Chondrocyte (in vitro differentiated cells): ENCODE measurements at places on chromosomes 7 and 10. TPM values are rescaled to one million over a fixed set of nuclear protein-coding genes. Genes with fewer than 3 reads are reported as not detected.

DNA sequence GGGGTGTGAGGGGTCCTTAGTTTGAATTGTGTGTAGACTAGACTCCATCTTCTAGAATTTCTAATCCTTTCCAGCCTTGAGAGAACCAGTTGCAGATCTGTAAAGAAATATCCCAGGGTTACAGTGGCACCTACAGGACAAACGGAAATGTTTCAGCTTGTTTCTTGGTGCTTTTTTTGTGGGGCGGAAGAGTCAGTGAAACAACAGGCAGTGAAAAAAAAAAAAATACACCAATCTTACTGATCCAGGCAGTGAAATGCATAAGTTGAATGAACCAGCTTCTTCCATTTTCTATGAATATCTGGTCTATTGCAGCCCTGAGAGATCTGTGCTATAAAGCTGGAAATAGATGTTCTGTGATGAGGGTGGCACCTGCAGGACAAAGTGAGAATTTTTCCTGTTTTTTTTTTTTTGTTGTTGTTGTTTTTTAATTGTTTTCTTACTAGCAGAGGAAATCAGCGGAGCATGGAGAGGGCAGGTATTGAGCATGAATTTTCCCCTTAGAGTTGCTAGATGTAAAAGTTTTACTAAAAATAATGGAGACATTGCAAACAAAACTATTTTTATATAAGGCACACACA, 81.9 kb upstream of the DYNC1I1 start:
- DNase-seq: no peak
- no peak overlapping the region for H3K27ac ChIP-seq
- peaks cover 5% of the 10 kb centered on the region for H3K4me1 ChIP-seq
- peak overlapping the region; percentile 29 for H3K4me3 ChIP-seq

The NUTM2A gene
- total RNA-seq: 1.1 to 1.3 TPM (median 1.2 TPM) in 3 replicates

DNA sequence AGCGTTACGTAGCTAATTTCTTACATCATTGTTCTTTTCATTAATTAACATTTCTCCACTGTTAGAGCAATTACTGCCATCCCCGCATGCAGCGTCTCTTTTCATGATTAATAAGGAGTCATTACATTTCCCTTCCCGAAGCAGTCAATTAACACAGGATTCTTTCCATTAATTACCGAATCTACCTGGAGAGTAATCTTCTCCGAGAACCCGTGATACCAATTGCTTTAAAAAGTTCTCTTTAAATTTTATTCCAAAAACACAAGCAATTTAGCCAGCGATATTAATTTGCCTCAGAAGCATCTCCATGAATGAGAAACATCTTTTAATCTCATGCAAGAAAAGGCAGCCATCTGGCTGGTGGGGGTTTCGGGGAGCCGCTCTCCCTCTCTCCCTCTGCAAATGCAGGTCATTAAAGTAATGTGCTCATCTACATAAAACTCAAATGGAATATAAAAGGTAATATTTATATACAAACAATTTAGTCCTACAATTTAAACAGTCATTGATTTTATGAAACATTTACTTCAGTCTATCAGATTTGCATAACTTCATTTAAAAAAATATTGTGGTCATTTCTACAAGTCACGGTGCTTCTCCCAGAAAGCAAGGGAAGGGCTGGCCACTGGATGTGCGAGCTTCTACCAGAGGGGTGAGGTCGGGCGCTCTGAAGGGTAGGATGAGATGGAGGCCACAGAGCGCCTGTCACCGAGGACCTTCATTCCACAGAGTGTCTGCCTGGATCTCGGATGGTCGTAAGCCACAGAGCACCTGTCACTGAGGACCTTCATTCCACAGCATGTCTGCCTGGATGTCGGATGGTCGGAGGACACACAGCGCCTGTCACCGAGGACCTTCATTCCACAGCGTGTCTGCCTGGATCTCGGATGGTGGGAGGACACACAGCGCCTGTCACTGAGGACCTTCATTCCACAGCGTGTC, 145.0 kb downstream of the WDR37 start:
- peaks cover 3% of the 10 kb centered on the region for H3K27me3 ChIP-seq
- H3K36me3 ChIP-seq: no peaks in the 10 kb centered on the region
- H3K27ac ChIP-seq: no peak overlapping the region
- DNase-seq: no peak
- no peak overlapping the region for H3K4me3 ChIP-seq
- H3K4me1 ChIP-seq: no peaks in the 10 kb centered on the region

The GIMAP8 gene
- total RNA-seq: not detected in 3 replicates

The ANLN gene
- 31.2 to 34.8 TPM (median 33.2 TPM) in 3 replicates for total RNA-seq

The LHFPL3 gene
- not detected in 3 replicates for total RNA-seq

DNA sequence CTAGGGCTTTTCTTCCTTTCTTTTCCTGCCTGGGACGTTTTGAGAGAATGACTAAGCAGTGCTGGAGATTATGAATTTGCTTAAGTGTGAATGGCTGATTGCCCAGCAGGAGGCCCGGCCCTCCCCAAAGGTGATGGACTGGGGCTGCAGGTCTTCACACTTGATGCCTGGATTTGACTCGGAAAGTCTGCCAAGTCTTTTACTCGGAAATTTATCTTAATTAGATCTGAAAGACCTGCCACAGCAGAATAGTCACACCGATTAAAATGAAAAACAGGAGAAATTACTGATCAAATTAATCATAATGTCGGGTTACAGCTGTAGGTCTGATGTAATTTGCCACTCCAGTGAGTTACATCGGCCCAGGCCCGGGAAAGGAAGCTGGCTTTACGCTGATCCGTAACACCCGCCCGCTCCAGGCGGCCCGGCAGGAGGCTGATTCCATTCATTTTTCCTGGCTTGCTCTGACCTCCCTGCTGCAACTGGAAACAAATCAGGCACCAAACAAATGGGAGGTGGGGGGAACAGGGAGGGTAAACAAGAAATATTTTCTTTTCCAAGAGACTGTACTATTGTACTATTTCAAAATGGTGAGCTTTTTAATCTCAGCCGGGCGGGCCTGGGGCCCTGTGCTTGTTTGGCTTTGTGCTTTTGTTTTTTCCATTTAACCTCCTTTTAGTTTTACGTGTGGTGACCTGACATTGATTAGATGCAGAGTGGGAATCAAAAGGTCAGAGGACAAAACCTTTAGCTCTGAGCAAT, 212.4 kb upstream of the YAE1 start:
- no peaks in the 10 kb centered on the region for H3K27me3 ChIP-seq
- no peak for DNase-seq
- H3K4me3 ChIP-seq: peak overlapping the region; percentile 36
- peaks cover 16% of the 10 kb centered on the region for H3K4me1 ChIP-seq
- peak overlapping the region; percentile 87 for H3K27ac ChIP-seq

The C1QL3 gene
- total RNA-seq: 0.13 TPM in 1 of 3 replicates, not detected in the others

- peak within 1 kb of the TSS; percentile 69 for H3K4me3 ChIP-seq
- peak; percentile 87 for DNase-seq
These were observed at the start of gene TMEM229A for GRCh38 chr7:124032369-124033094. TMEM229A (minus strand) TSS chr7:124033067; CDS start chr7:124033003, 64 bp downstream.

The POM121 gene
- total RNA-seq: 30.7 to 36.1 TPM (median 34.0 TPM) in 3 replicates

GRCh38 chr7:95758187-95758586, 14.2 kb upstream of the DYNC1I1 start:
- H3K4me3 ChIP-seq: no peak overlapping the region
- DNase-seq: no peak
- peaks cover 10% of the 10 kb centered on the region for H3K4me1 ChIP-seq
- H3K27me3 ChIP-seq: no peaks in the 10 kb centered on the region

The PNLIPRP3 gene
- not detected in 3 replicates for total RNA-seq

The SORBS1 gene
- total RNA-seq: 5.0 to 7.0 TPM (median 5.6 TPM) in 3 replicates

GRCh38 chr10:28432210-28432676, 100.7 kb upstream of the WAC start:
- H3K27ac ChIP-seq: no peak overlapping the region
- H3K27me3 ChIP-seq: peaks cover 5% of the 10 kb centered on the region
- H3K36me3 ChIP-seq: no peaks in the 10 kb centered on the region
- peak overlapping the region; percentile 26 for H3K4me3 ChIP-seq

The CPA2 gene
- total RNA-seq: not detected in 3 replicates

DNA sequence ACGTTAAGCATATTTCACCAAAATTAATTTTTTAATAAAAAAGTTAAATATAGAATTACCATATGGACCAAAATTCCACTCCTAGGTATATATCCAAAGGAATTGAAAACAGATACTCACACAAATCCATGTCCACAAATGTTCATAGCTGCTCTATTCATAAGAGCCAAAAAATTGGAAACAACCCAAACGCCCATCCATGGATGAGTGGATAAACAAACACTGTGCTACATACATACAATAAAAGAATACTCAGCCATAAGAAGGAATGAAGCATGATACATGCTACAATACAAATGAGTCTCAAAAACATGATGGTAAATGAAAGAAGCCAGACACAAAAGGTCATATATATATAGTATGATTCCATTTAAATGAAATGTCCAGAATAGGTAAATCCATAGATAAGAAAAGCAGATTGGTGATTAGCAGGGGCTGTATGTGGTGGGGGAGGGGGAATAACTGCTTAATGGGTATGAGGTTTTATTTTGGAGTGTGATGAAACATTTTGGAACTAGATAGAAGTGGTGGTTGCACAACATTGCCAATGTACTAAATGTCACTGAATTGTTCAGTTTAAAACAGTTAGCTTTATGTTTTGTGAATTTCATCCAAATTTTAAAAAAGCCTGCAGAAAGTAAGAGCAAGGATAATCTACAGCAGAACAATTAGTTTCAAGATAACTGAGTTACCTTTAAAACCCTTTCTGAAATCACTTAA, 101.2 kb upstream of the EFCAB10 start:
- H3K27ac ChIP-seq: no peak overlapping the region
- no peak for DNase-seq
- no peaks in the 10 kb centered on the region for H3K4me1 ChIP-seq
- H3K27me3 ChIP-seq: no peaks in the 10 kb centered on the region
- H3K36me3 ChIP-seq: no peaks in the 10 kb centered on the region

The BMPER gene
- total RNA-seq: 0.30 to 0.63 TPM (median 0.62 TPM) in 3 replicates

The IFIT1 gene
- 2.0 to 4.4 TPM (median 2.0 TPM) in 3 replicates for total RNA-seq

- peaks cover 2% of the 10 kb centered on the region for H3K4me1 ChIP-seq
- peaks cover 2% of the 10 kb centered on the region for H3K36me3 ChIP-seq
- H3K27me3 ChIP-seq: peaks cover 8% of the 10 kb centered on the region
- H3K4me3 ChIP-seq: no peak overlapping the region
- DNase-seq: no peak
These were observed 199.0 kb upstream of the ZMIZ1 start for GRCh38 chr10:78869508-78870454.

The IL2RA gene
- not detected in 3 replicates for total RNA-seq

- no peak overlapping the region for H3K27ac ChIP-seq
- no peak for DNase-seq
- H3K4me1 ChIP-seq: peaks cover 16% of the 10 kb centered on the region
These were observed 77.4 kb upstream of the ANLN start for GRCh38 chr7:36312064-36312914.
